ENCODE measurements at places on chromosomes 5 and 9.

DNA sequence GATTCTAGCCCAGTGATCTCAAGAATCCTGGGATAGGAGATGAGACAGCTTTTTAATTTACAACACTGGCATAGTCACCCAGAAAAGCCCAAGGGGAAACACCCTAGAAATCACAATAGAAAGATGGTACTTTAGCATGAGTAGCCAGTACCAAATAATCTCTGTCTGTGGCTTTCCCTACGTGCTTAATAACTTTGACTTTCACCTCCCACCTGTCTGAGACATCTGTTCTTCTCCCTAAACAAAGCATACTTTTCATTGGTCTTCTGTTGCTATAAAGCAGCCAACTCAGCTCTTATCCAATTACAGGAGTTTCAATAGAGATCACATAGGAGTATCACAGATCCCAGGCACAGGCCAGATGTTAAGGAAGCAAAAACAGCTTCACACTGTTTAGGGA is 10.4 kb downstream of the MARCHF3 start:
- no peak for DNase-seq

DNA sequence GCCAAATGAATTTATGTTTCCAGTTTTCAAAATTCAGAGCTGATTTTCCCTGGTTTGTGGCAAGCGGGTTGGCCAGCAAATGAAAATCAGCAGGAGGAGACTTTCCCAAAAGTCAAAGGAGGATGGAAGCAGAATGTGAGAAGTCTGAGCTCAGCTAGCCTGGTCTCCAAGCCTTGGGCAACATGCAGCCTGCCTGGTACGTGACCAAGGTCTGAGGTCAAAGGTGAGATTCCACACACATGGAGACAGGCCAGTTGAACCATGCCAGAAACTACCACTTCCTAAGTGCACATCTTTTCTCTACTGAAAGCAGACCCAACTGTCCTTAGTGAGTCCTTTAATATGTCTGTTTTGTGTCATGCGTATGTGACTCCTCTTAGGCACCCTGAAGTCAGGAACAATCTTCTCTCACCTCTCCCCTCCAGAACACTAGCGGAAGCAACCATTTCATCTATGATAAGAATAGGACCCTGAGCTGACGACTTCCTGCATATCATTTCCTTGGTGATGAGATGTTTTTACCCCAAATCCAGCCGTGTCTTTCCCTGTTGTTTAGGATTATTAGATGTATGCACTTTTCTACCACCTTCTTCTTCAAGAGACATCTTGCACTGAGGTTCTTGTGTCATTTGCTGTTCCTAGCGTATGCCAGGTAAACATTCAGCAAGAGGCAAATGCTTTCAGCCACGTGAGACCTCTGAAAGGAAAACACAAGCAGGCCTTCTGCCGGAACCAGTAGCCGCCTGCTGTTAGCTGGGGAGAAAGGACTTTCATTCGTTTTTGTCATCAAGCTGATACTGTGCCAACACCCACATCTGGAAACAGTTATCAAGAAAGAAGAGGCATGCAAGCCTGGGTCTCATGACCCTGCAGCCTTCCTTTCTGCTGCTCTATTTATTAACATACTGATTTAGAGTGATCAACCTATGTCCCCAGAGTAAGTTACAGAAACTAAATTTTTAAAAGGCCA is 9.7 kb upstream of the TGFBI start:
- no peak for DNase-seq

GRCh38 chr5:14213253-14213652 is 70.1 kb downstream of the TRIO start:
- DNase-seq, result no peak

GRCh38 chr9:89935801-89936200 is 331.0 kb downstream of the GADD45G start:
- DNase-seq, result no peak

GRCh38 chr5:40333459-40334241 is 346.1 kb upstream of the PTGER4 start:
- peak; percentile 90 for DNase-seq

DNA sequence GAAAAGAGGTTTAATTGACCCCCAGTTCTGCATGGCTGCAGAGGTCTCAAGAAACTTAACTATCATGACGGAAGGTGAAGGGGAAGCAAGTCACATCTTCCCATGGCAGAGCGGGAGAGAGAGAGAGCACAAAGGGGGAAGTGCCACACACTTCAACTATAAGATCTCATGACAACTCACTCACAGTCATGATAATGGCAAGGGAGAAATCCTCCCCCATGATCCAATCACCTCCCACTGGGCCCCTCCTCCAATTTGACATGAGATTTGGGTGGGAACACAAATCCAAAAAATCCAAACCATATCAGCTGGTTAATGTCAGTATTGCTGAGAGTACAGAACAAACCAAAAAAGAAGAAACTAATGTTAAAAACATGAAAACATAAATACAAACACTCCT is 120.2 kb downstream of the STARD4 start:
- DNase-seq, result no peak

- DNase-seq, result no peak
Measured at GRCh38 chr5:61320860-61321259, 11.2 kb upstream of the ZSWIM6 start.

DNA sequence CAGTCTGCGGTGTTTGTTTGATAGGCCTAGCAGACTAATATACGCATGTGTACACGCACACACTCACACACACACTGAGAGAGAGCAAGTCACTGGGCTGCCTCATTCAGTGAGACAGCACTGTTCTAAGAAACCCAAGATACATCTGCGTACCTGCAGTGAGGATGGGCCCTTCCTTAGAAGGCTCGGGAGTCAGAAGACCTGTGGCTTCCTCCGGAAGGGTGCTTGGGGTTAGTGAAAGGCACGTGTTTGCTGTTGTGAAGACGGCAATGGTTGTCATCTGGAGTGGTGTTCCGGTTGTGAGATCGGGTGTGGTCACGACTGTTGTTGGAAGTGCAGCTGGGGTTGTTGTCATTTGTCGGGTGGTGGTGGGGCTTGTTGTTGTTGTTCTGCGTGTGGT is 11.7 kb downstream of the TIMD4 start:
- DNase-seq, result no peak

- DNase-seq, result peak; percentile 43
Measured at GRCh38 chr9:137295238-137295811, 6.7 kb downstream of the NRARP start.

GRCh38 chr9:88682431-88682831 is 147.5 kb downstream of the NXNL2 start:
- no peak for DNase-seq

DNA sequence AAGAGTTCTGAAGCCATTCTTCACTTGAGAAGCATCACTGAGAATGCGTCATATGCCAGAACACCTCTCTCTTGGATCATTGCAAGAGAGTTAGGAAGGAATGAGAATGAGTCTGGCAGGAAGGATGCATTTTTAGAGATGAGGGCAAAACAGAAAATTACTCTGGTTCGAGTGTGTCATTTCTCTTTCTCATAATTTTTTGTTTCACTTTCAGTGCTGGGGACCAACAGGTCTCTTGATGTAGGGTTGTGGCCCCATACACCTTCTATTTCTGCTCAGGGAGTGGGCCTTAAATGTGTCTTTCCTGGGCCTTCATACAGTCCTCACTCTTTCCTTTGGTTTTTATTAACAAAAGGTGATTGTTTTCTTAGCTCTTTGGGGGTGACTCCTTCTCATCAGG is 302.4 kb downstream of the NR3C1 start:
- no peak for DNase-seq

DNA sequence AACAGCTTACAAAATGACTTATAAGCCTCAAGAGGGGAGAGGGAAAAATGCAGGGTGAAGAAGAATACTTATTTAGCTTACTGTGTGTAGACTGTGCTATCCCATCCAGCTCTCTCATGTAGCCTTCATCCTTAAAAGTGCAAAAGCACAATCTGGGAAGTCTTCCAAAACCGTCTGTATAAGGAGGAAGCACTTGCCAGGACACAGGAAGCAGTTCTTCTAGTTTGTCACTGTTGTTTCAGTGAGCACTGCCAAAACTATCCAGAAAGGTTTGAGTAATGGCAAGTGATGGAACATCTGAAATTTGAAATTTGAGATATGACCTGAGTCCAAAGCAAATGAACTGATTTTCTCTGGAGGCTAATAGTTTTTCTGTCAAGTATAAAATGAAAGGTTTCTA is 140.8 kb upstream of the ISL1 start:
- no peak for DNase-seq

- DNase-seq, result no peak
Measured at GRCh38 chr9:110546411-110546871, 33.1 kb downstream of the SVEP1 start.

- no peak for DNase-seq
Measured at GRCh38 chr5:73858054-73858453, 232.1 kb downstream of the ARHGEF28 start.

DNA sequence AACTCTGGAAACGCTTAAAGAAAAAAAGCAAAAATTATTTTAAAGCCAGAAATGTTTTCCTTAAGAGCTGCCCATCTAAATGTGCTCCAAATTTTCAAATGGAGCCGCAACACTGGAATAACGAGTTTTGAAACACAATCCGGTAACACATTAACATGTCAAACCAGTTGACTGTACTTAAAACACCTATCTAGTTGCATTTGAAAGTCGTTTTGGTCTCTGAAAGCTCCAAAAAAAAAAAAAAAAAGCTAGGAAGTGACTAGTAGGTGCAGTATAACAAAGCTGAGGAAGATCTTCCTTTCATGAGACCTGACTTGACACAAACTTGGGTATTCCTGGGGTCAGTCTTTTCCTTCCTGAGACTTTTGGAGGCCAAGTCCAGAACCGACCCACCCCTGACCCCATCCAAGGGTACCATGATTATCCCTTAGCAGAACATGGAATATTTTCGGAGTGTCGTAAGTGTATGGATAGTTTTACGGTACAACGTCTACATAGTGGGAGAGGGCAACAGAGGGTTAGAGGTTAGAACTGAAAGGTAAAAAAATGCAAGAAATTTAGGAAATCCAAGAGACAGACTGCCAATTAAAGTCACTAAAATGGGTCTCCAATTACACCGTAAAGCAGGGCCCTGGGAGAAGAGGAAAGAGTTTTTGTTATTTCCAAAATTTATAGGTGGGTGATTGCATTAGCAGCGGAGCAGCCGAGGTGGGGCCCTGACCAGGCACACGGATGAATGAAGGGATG is 812 bp downstream of the CETN3 start:
- no peak for DNase-seq

- DNase-seq, result no peak
Measured at GRCh38 chr9:115126404-115126803, 8.4 kb upstream of the TNC start.

DNA sequence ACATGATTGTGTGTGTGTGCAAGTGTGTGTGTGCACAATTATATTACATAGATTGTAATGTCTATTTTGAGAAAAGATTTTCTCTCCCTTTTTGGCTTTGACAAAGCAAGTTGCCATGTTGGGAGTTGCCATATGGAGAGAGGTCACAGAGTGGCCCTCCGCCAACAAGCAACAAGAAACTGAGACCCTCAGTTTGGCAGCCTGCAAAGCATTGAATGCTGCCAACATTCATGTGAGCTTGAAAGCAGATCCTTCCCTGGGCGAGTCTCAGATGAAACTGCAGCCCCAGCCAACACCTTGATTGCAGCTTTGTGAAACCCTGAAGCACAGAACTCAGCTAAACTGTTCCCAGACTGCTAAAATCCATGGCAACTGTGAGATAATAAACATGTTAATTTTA is 498.0 kb downstream of the NR2F1-AS1 start:
- DNase-seq, result no peak

- no peak for DNase-seq
Measured at GRCh38 chr9:38424918-38425317, 664 bp upstream of the IGFBPL1 start.

- no peak for DNase-seq
Measured at GRCh38 chr5:150558088-150558621, 50.2 kb downstream of the NDST1 start.

GRCh38 chr5:140399979-140400729 is 1.5 kb upstream of the ANKHD1 start:
- no peak for DNase-seq

GRCh38 chr9:16561121-16561520 is 309.3 kb downstream of the BNC2 start:
- no peak for DNase-seq

DNA sequence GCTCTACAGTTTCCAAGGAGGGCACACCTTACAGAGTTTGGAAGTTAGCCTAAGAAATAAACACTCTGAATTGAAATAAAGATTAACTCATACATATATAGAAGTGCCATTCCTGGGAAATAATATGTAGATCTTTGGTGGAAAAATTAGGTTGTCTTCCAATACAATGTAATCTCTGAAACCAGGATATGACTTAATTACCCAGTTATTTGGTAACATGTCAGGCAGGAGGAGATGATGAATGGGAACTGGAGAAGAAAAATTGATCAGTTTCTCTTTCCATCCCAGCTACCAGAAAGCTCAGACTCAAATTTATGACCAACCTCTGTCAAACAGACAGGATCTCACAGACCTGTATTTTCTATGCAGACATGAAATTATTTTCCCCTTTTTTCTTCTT is 215.2 kb upstream of the SNX2 start:
- peak; percentile 69 for DNase-seq

DNA sequence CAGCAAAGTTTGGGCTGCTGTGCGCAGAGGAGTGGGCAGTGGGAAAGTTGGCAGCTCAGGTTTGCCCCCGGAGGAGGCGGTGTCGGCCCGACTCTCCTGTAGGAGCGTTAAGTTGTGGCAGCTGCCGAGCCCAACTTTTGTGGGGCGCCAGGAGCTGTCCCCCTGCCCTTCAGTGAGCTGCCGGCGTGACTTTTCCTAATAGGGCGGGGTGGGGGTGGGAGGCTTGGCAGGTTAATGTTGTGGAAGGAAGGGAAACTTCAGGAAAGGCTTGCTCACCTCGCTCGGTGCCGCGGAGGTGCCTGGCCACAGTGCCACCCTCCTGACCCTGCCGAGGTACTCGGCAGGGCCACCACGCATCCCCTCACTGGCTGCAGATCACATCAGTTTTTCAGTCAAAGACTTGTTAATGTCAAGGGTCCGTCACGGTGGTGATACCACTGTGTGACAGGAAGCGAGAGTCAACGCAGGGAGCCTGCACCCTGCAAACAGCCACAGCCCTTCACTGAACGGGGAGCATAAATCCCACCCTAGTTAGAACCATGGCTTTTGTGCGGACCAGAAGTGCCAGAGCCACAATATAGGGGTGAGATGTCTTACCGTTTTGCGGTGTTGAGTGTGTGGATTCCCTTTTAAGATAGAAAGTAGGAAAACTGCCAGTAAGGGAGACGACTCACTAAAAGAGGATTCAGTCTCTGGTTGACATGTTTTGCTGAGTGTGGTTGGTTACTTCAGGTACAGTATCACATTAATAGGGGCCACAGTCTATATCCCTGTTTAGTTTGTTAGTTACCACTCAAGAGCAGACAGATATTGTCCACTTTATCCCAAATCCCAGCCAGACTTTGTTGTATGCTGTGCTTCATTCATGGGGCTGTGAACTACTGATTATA is 796 bp downstream of the LNPEP start:
- peak; percentile 57 for DNase-seq

DNA sequence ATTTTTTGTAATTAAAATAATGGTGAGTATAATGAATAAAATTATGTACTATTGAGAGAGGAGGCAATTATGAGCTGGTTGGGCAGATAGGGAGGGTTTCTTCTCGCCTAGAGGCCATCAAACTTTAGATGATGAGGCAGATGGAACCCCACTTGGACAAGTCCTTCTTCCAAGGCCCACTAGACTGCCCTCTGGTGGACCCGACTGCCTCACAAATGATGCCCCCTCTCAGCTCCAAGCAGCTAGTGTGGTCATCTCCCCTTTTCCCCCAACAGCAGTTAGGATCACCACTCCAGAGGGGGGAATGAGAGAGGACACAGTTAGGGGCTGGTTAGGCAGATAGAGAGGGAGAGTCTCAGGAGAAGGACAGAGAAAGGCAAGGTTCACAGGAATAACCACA is 348.0 kb upstream of the CDH18 start:
- DNase-seq, result no peak
